ENCODE measurements at places on chromosomes 4 and X. TPM values are rescaled to one million over a fixed set of nuclear protein-coding genes. Genes with fewer than 3 reads are reported as not detected.

GRCh38 chrX:48966796-48967579 lies 4.7 kb downstream of the KCND1 start:
- no peak for DNase-seq

GRCh38 chr4:127993151-127993550 lies 27.9 kb downstream of the ABHD18 start:
- no peak for DNase-seq

GRCh38 chr4:127988638-127989037 lies 23.4 kb downstream of the ABHD18 start:
- DNase-seq: no peak

CT45A3 gene
- 0.72 TPM for total RNA-seq

DNA sequence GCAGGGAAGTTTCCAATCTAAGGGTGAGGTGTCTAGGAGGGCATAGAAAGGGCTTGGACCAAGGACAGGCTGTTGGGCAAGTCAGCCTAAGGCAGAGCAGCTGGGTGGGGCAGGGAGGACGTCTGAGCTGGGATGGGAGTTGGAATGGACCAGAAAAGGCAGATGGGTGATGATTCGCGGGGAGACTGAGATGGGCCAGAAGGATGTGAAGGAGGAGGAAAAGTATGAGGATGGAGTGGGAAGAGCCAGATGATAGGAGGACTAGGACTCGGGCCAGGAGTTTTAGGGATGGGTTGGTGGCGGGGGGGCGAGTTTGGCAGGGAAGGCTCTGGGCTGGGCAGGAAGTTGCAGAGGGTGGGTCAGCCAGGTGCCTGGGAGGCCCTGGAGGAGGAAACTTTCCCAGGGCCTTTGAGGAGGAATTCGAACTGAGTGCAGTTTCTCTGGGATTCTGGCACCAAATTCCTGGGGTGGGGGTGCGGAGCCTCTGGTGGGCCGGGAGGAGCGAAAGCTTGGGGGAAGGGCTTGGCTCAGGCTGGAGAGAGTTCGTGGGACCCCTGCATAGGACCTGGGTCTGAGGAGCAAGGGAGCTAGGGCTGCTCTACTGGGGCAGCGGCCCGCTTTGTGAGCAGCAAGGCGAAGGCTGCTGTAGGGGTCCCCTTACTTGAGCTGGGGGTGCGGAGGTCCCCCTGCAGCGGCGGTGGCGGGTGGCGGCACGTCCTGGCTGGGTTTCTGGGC lies 8.7 kb upstream of the TIMP1 start:
- peak; percentile 78 for DNase-seq

DNA sequence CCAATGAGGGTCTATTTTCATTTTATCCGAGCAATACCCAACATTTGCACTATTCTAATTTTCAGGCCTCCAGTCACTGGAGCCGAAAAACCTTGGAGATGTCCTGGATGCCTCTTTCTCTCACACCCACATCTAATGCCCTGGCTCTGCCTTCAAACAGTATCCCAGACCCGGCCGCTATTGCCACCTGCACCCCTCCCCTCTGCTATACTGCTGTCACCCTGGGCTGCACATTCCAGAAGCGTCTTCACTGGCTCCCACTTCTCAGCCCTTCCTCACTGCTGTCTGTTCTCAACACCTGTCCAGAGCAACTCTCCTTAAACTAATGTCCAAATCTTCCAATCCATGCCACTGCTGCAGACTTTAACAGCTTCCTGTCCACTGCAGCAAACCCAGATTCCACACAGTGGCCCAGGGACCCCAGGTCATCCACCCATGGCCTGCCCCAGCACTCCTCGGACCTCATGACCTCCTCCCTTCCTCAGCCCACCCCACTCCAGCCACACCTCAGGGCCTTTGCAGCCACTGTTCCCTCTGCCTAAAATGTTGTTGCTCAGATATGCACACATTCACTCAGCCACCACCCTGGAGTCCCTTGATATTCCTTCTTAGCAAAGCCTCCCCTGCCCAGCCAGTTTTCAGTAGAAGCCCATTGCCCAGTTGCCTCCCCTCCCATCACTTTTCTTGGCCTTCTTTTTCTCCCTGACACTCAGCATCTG lies 30.5 kb upstream of the PPP2R2C start:
- no peak for DNase-seq

DNA sequence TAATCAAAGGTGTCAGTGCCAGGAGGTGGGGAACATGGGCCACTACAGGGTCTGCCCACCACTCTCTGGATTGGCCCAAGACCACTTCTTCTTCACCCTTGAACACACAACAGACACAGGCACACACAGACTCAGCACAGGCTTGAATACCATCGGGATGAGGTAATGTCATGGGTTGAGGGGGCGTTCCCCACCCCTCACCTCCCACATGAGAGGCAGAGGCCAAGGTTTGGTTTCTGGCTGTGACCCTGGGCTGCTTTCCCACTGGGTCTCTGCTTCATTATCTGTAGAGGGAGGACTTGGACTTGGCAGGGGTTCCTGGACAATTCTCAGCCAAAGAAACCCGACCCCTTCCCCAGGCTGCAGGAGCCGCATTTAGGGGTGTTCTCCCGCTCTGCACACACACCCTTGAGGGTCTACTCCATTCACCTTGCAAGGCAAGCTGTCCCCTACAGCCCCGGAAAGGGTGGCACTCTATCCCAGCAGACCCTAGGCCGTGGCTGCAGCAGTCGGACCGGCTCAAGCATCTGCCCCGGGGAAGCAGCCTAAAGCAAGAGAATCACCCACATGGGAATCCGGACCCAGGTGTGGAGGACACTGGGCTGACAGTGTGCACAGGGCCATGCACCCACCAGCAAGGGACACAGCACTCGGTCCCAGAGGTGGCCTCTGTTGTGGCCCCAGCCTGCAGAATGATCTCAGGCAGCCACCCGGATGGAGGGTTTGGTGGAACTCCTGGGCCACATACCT lies 62.4 kb downstream of the TRMT44 start:
- DNase-seq: peak; percentile 45

GRCh38 chr4:72312032-72312650 lies 256.9 kb downstream of the ADAMTS3 start:
- DNase-seq: peak; percentile 86

CFAP299 gene
- total RNA-seq: 0.96 TPM

- DNase-seq: no peak
Observed at GRCh38 chr4:187770345-187770744, 225.2 kb upstream of the ZFP42 start.

DNA sequence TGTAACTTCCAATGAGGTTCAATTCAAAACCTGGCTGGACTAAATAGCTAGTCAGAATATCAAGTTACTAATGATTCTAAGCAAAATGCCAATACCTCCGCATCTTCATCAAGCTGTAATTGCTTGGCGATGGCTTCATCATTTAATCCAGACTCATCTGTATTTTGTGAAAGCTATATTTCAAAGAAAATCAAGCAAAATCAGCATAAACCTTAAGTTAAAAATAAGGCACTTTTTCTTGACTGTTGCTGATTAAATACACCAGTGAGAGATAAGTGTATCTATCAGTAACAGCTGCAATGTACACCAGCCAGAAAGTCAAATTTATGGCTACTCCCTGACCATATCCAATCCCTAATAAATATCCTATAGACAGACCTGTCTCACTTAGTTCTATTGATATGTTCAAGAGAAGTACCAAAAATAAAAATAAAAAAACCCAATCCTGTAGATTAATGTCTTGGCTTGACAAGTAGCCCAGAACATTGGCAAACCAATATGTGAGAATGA lies 39.6 kb downstream of the RFC1 start:
- no peak for DNase-seq

- DNase-seq: no peak
Observed at GRCh38 chr4:104206784-104207183, 287.9 kb downstream of the CXXC4 start.

GRCh38 chr4:118353534-118354030 lies 779 bp upstream of the PRSS12 start:
- DNase-seq: no peak

DNA sequence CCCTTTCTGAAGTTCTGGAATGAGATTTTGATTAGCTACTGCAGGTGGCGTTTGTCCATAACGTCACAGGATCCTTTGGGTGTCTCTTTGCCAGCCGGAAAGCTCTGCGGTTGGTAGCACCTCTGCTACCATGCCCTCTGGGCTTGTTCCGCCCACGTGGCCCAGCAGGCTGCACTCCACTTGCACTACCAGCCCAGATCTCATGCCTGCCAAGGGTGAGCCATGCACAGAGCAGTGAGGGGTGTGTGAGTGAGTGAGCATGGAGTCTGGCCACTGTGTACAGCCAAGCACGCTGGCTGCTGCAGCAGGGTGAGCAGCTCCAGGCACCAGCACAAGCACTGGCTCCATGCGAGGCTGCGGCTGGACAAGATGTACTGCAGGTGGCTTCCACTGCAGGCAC lies 6.6 kb upstream of the HNRNPD start:
- DNase-seq: no peak

DNA sequence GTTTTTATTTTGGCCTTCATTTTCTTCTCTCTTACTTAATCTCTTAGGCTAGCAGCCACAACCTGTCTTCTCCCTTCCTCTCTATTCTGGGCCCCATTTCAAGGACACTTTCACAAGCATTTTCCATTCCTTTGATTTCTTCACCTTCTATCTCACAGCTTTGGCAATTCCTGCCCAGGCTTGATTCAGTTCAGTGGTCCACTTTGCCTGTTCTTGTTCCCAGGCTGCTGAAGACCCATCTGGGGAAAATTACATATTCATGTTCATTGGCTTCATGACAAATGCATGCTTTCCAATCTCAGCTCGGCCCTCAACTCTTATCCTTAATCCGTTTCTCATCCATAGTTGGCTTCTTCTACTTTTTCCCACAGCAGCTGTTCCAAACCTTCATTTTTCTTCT lies 38.7 kb upstream of the LPAR4 start:
- DNase-seq: no peak

DNA sequence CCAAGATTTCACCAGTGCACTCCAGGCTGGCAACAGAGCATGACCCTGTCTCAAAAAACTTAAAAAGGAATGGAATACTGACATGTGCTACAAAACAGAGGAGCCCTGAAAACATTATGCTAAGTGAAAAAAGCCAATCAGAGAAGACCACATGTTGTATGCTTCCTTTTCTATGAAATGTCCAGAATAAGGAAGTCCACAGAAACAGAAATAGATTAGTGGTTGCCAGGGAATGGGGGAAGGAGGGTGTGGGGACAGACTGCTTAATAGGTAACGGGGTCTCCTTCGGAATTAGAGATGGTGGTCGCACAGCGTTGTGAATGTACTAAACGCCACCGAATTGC lies 30.1 kb upstream of the KIAA0232 start:
- DNase-seq: no peak

PROM1 gene
- total RNA-seq: 4.1 TPM

- no peak for DNase-seq
Observed at GRCh38 chrX:17052210-17052609, 105.8 kb downstream of the REPS2 start.

- DNase-seq: no peak
Observed at GRCh38 chrX:136227948-136228838, 23.0 kb downstream of the MAP7D3 start.

KCNIP4 gene
- 9.1 TPM for total RNA-seq

C4orf46 gene
- total RNA-seq: 14.9 TPM

DNA sequence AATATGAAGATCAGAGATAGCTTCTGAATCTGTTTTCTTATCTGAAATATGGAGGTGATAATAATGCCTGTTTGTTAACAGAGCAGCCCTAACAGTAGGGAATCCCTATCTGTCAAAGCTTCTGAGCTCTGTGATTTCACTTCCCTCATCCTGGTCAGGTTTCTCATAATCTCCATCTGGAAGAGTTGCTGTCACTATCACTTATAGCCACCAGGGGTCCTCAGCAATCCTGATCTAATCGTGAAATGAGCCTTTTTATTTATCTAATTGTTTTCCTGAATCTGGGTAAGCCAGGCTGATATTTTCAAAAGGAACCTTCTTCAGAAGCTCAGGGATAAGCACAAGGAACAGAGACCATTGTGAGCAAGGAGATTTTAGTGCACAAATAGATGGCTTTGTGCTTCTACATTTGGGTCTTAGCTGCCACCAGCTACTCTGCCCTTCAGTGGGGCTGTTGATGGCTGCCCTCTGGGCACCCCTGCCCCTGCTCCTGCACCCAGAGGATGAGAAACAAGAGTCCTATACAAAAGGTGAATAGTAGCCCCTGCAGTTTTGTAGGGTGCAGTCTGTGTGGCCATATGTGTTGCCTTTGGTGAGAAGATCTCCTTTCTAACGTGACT lies 196.4 kb upstream of the RADX start:
- DNase-seq: peak; percentile 7

DNA sequence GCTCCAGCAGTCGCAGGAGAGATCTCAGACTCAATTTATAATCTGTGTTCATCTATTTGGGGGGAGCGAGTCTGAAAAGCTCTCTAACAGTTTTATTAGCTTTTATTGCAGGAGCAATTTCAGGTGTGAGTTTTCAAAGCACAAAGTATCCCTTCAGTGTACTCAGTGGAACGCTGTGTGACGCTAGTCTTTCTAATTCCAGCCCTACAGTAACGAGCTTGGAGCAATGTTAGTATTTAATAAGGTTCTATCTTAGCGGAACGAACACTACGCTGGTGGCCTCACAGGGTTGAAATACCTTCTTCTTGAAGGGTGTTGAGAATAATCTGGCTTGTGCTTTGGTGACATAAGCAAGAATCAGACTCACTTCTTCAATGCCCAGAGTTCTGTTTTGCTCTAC lies 8.4 kb downstream of the HS3ST1 start:
- DNase-seq: no peak

USP17L15 gene
- total RNA-seq: 0.72 TPM

ASMT gene
- total RNA-seq: not detected

DNA sequence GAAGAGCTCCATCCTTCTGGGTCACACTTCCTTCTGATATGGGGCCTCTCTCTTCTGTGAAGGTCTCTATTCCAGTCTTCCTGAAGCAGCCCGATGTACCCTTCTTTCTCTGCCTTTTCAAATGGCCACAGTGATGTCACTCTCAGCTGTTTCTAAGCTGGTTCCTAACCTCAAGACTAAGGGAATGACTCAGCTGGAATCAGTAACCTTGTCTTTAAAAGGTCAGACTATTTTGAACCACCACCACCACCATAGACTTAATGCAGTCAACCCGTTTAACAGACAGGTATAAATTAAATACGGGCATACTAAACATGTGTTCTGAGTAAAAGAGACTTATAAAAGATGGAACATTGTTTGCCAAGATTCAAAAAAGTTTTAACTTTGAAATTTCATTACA lies 121.0 kb downstream of the PPA2 start:
- no peak for DNase-seq

ZNF711 gene
- total RNA-seq: 10.4 TPM

TMPRSS11D gene
- 16.6 TPM for total RNA-seq

- no peak for DNase-seq
Observed at GRCh38 chrX:74179499-74179898, 124.5 kb upstream of the ZCCHC13 start.

GRCh38 chrX:42276982-42277690 lies 353.8 kb upstream of the CASK start:
- no peak for DNase-seq

NOX1 gene
- 0.96 TPM for total RNA-seq

DNA sequence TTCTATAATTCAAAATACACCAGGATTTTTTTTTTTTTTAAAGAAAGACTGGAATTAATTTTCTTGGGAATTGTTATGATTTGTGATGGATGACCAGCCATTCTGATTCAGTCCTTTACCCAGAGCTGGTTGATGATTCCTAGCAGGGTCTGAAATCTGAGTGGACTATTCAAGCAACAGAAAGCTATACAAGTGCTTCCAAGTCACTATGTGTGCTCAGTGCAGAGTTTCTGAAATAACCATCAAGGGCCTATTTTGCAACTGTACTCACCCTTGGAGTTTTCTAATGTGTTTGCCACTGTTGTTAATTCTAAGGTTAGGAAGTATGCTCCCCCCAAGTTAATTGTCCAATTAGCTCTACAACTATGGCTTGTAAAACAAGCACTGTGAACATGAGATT lies 137.7 kb upstream of the RAPGEF2 start:
- no peak for DNase-seq

All from umbilical cord (tissue), 2 donors.